ENCODE measurements at places on chromosomes 2 and 18.

DNA sequence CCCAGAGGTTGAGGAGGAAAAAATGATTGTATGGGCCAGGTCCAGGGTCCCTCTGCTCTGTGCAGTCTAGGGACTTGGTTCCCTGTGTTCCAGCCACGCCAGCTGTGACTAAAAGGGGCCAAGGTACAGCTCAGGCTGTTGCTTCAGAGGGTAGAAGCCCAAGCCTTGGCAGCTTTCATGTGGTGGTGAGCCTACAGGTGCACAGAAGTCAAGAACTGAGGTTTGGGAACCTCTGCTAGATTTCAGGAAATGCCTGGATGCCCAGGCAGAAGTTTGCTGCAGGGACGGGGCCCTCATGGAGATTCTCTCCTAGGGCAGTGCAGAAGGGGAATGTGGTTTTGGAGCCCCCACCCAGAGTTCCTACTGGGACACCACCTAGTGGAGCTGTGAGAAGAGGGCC lies 10.6 kb upstream of the MBP start:
- DNase-seq: no peak

DNA sequence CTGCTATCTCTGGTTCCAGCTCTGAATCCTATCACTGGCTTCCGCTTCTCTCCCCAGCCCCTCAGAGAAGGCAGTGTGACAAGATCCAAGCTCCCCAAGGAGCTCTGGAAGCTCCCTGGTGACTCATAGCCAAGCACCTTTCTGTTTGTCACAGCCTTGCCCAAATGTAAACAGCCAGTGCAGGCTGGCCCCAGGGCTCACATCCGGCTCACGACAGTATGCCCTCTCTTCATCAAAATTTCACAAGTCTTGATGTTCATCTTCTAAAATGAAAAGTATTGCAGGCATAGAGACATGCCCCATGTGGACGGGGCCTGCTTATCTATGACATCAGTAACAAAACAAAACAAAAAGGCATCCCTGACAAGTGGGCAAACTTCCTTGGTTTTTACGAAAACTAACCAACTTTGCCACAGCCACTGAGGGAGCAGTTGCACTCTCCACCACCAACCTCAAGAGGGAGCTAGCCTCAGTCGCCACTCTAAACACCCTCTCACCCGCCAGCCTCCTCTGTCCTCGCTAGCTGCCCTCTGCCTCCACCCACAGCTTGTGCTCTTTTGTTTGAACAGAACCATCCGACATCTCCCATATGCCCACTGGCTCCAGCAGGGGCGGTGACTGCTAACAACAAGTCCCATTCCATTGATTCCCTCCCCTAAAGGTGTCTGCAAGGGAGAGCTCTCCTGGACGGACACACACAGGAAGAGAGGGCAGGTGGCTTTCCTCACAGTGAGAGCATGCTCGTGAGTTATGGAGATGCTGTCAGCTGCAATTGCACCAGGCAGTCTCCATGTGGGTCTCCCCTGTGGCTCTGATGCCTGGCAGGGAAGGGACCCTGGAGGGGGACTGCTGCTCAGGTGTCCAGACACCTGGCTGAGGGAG lies 71.0 kb upstream of the DAPL1 start:
- DNase-seq: no peak

DNA sequence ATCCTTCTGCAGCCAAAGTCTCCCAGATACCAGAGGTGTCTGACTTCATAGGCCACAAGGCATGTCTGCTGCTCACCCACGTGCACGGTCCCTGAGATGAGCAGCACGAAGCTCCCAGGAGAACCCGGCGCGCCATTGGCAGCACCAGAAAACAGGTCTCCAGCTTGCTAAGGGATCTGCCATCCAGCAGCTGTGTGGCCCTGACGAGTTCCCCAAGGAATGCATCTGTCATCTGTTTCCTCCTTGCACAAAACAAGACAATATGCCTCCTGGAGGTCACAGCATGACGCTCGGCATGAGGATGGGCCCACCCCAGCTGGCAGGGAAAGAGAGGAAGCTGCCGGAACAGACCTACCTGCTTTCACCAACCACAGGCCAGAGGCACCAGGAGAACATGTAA lies 29.2 kb downstream of the HS6ST1 start:
- no peak for DNase-seq

DNA sequence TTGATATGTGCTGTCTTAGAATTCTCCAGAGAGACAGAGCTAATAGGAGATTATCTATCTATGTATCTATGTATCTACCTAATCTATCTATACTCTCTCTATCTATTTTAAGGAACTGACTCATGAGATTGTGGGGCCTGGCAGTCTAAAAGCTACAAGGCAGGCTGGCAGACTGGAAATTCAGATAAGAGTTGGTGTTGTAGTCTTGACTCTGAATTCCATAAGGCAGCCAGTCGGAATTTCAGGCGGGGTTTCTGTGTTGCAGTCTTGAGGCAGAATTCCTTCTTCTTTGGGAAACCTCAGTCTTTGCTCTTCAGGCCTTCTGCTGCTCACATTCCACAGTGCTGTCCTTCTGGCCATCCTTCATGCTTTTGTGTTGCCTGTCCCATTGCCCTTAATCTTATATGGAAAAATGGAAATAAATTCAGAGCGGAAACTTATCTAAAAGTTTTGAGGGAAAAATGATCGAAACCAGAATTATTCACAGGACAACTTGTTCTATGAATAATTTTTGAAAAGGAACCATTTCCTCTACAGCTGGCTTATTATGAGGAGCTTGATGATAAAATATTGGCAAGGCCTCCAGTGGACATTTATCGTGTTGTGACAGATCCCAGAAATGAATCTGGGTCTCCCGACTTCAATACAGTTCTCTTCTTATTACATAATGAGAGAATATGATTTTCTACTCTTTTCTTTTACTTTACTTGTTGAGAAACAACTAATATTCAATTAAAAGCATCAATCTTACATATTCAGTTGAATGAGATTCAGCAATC lies 10.8 kb downstream of the IL1RL1 start:
- DNase-seq: no peak

GRCh38 chr18:46623541-46623940 lies 33.5 kb downstream of the LOXHD1 start:
- DNase-seq: no peak

DNA sequence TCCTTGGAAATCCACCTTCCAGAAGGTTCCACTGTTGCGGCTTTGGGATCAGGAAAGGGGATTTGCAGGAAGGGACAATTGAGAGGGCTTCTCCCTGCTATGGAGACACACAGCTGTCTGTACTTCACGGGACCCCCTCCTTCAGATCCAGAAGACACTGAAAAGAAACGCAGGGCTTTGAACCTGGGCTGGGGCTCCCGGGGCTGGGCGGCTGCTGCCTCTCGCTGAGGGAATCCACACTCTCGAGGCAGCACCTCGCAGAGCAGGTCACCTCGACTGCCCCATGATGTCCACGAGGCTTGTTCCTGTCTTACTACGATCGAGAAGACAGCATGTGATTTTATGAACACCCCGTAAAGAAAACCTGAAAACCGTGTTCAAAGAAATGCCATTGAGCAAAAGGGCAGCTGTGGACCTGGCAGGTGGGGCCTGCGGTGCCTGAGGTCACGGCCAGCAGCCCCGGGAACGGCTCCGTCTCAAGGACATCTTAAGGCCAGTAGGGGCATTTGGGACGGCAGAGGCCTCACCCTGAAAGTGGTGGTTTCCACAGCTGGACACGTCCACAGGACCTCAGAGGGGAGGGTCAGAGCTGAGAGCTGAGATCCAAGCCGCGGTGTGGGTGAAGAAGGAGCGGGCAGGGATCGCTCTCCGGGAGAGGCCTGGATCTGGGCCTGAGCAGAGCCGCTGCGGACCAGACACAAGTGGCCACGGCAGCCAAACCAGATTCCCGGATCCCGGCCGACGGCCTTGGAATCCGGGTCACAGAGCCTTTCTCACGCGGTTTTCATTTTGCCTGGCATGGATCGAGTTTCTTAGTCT lies 165.7 kb downstream of the RTP5 start:
- no peak for DNase-seq

GRCh38 chr2:104432401-104432800 lies 421.5 kb upstream of the POU3F3 start:
- no peak for DNase-seq

DNA sequence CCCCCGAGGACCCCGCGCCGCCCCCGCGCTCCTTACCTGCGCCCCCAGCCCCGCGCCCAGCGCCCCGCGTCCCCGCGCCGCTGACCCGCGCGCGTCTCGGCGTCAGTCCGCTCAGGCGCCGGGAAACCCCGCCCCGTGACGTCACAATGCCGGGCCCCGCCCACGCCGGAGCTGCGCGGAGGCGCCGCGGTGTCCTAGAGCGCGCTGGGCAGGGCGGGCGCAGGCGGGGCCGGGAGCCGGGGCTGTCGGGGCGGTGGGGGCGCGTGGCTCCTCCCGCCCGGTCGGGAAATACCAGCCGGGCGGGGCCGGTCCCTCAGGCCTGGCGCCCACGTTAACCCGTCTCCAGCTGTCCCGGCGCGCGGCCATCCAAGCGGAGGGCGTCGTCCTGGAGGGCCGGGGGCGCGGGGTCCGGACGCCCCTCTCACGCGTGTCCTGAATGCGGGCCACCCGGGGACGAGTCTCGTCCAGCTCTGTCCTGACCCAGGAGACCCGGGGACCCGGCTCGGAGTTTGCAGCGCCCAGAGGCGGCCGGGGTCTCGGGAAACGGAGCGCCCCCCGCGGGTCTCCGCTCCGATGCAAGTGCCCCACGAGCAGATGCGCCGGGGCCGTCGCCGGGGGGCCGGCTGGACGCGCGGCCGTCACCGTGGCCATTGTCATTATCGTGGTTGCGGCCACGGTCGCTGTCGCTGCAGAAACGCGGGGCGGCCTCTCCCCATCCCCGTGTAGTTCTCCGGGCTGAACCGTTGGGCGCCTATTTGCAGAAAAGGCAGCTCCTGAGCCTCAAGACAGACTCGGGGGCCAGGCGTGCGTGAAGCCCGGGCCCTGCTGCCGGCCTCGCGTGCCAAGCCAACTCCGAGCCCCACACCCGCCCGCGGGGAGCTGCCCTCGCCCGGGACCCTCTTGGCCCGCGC lies at the start of gene SLC66A2:
SLC66A2 (minus strand) TSS at position 109 of the 911 bp plus-strand sequence. CDS start 727 bp downstream, outside the sequence.
- peak; percentile 60 for DNase-seq

DNA sequence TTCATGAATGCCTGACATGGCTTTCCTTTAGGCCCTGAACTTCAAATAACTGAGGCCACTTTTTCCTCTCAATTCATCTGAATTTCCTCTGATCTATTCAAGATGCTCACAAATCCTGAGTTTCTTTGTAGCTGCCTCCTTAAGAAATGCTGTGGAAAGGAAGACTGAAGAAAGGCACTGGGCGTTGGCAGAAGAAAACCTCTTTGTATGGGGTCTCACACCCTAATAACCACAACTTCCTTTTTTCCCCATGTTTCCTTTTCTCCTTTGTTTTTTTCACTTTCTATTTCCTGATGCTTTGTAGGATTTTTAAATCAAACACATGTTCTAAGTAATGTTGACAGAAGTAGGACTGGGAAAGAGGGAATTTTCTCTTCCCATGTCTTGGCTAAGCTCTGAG lies 447.4 kb downstream of the CMPK2 start:
- no peak for DNase-seq

DNA sequence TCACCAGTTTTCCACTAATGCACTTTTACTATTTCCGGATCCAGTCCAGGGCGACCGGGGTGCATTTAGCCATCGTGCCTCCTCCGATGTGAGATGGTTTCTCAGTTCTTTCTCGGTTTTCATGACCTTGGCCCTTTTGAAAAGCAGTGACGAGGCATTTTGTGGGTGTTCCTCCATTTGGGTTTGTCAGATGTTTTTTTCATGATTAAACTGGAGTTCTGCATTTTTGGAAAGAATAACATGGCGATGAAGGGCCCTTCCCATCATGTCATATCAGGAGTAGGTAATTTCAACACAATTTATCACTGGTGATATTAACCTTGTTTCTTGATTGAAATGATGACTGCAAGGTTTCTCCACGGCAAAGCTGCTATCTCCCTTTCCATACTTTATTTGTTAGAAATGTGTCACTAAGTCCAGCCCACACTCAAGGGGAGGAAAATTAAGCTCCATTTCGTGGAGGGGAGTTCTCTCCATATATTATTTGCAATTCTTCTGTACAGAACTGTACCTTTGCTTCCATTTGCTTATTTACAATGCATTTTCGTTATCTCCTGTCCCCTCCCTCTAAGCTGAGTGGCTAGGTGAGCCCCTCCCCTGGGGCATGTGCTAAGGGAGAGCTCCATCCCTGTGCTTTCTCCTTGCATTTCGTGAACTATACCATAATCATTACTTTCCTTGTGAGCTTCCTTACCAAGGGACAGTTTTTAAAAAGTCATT lies 8.9 kb upstream of the KLF11 start:
- no peak for DNase-seq

DNA sequence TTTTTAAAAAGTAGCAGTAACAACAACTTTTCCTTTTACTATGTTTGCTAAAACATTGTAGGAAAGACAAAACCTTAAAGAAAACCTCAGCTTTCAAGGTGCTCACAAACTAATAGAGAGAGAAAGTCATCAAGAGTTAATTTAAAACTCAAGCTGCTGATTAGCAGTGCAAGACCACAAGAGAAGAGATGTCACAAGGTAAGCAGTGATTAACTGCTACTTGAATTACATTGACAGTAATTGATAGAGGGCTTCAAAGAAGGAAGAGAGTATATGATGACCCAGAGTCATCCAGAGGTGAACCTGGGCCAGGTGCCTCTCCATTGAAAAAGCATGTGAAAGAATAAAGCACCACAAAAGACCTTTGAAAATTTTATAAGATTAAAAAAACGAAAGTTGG lies 939.6 kb upstream of the CNTNAP5 start:
- DNase-seq: no peak

GRCh38 chr2:106068451-106068850 lies 125.7 kb downstream of the UXS1 start:
- no peak for DNase-seq

GRCh38 chr2:37711308-37711731 lies 39.9 kb upstream of the CDC42EP3 start:
- peak; percentile 87 for DNase-seq

DNA sequence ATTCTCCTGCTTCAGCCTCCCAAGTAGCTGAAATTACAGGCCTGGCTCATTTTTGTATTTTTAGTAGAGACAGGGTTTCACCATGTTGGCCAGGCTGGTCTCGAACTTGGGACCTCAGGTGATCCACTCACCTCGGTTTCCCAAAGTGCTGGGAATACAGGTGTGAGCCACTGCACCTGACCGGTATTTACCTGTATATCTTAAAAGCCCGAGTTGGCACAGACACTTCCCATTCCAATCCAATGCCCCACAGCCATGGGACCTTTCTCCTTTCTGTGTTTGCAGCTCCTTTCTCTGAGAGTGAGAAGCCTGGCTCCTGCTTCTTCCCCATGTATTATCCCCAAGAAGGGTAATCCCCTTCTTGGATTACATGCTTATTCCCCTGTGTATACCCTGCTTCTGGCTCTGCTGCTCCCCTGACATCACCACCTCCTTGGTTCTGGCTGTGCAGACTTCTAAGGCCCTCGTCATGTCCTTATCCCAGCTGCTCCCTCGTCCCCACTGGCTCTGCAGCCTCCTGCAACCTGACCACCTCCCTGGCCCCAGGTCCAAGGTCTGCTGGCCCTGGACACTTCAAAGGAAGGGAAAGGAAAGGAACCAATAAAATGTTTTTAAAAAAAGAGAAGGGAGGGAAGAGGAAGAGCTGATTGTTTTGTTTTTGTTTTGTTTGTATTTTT lies 52.8 kb downstream of the INPP5D start:
- no peak for DNase-seq

- no peak for DNase-seq
Observed at GRCh38 chr18:26961839-26962238, 96.3 kb upstream of the AQP4 start.

Measured in HTR-8/SVneo (cell line).